Brain microvascular endothelial cell (primary cell): ENCODE measurements at places on chromosomes 2 and 18.

DNA sequence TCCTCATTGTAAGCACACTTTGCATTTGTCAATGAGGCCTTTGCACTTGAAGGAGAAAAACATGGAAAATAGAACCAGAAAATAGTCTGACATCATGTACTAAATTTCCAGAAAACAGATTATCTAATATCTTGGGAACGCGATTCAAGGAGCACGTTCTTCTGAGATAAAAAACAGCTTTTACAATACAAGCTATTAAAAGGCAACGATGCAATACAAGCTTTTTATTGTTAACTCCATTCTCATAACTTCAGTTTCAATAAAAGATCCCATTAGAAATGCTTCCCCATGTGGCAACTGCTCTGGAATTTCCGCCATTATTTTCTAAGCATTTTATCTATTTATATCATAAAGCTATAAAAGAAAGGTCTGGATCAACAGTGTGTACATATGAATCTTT is 40.3 kb downstream of the NRXN1 start:
- no peak for DNase-seq

DNA sequence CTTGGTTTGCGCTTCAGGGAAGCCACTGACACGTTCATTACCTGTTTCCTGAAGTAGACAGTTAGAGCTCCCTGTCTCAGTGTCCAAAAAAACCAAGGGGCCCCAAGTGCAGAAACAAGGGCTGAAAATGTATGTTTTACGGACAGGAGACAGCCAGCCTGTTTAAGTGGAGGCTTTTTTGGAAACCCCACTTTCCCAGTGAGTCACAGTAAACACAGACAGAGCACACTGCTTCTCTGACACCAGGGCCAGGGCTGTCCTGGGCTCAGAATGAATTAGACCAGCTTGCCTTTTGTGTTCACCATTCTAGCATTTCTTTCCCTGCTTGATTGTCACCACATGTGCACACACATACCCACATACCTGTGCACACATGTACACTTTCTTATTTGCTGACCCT is 128.6 kb downstream of the SH3RF3 start:
- no peak for DNase-seq

DNA sequence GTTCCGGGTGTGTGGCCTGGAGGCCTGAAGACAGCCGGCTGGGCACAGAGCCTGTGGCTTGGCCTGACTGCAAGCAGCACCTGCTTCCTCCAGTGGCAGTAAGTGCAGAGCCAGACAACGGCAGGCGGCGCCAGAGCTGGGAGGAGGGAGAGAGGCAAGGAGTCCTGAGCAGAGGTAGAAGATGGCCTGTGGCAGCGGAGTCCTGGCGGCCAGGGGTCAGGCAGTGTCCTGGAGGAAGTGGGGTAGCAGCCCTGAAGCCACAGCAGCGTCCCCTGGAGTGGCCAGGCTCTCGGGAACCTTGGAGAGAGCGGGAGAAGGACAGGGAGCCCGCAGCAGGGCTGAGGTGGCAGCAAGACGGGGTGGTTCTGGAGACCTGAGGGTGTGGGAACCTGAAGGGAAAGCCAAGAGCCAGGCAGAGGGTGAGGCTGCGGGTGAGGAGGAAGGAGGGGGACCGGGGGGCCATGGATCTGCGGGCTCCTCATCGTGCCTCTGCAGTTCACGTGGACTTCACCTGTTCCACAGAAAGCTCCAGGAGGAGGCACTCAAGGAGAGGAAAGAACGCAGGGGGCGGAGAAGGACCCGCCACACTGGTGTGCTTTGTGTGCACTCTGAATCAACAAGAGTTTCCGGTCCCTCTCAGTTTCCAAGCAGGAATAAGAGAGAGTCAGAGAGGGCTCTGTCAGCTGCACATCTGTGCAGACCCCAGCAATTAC is 85.9 kb downstream of the USP40 start:
- no peak for DNase-seq

- no peak for DNase-seq
These were observed 104.3 kb downstream of the KYNU start for GRCh38 chr2:142981756-142982155.

DNA sequence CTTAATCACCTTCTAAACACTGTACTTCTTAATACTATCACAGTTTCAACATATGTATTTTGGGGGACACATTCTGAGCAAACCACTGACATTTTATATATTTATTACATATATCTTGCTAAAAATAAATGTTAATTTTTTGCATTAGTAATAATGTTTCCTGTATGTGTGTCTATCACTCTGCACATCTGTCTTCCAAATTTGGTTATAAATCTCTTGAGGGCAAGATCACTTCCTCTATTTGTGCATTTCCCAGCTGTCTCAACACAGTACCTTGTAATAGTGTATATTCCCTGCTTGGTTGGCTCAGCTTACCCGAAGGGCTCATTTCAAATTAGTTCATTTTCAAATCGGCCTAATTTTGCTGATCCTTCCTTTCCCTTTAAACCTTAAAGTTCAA is 617.1 kb upstream of the GYPC start:
- no peak for DNase-seq

DNA sequence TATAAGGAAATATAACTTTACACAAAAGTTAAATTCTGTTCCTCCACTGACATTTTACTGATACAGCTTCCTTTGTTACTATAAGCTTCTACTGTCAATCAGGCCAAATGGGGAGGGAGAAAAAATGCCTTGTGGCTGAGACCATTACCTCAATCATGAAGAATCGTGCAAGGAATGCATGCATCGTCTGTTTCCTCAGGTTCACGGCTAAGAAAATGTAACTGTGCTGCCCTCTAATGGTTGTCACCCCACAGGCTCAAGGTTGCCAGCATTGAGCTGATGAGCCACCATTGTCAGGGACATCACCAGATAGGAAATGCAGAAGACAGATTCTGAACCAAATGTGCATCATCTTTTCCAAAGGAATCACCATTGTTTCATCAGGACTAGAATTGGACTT is 426.9 kb downstream of the CDH2 start:
- DNase-seq = peak; percentile 93
